ENCODE measurements at places on chromosomes 2 and 18.

DNA sequence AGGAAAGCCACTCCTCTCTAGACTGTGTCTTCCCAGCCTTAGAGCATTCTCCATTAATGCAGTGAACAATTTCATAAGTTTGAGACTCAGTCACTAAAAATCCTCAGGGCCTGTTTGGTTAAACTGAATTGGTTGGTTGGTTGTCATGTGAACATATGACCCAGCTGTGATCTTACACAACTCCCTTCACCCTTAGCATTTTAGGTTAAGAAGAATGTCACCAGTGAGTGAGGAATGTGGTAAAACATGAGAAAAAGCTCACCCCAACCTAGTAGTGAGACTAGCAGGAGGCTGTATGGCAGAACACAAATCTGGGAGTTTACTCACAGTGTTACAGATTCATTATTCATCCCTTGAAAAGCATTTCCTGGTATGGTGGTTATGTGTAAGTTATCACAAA is 32.4 kb downstream of the LHCGR start:
- no peak for DNase-seq

DNA sequence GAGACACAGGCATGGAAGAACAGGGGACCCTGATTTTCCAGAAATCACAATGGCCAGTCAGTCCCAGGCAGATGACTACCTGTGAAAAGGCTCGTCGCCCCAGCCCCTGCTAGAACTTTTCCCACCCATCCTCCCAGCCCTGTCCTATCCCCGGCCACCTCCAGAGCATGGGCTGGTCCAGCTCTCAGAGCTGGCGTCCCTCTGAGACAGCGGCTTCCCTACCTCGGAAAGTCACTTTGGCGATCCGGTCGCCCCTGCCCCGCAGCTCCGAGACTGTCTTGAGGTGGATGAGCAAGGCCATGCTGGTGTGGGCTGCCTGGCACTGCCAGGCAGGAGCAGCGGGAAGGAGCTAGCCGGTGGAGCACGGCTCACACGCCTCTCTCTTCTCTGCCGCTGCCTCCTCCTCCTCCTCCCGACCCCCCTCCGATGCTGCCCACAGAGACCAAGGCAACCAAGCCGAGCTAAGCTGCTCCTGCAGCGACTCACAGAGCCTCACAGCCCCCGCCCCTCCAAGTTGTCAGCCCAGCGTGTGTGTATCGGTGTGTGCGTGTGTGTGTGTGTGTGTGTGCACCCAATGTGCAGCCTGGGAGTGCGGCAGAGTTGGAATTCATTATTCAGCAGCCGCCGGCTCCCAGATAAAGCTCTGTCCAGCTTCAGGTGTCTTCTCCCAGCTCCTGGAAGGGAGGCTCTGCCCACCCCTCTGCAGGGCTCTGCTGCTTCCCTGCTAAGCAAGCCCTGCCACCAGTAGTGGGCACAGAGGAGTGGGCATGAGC is 80.5 kb upstream of the OTOF start:
- DNase-seq = no peak

DNA sequence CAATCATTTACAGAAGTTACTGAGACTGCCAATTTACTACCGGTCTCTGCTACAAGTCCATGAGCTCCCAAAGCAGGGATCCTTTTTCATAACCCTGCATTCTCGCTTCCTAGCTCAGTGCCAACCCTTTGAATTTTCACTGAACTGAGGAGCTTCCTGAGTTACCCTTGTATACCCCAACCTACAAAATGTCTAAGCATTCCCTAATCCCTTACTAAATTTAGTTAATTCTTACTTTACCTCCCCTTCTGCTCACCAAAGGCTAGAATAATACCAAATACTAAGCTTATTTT is 9.6 kb downstream of the MAT2A start:
- DNase-seq = no peak

GRCh38 chr2:231241755-231242507 is 43.5 kb downstream of the ARMC9 start:
- no peak for DNase-seq

- no peak for DNase-seq
These were observed 151.0 kb downstream of the KCNJ3 start for GRCh38 chr2:154849482-154849881.

- DNase-seq = no peak
These were observed 172.0 kb downstream of the SRBD1 start for GRCh38 chr2:45438872-45439665.

- DNase-seq = no peak
These were observed 26.5 kb downstream of the MSTN start for GRCh38 chr2:190036071-190036470.

- DNase-seq = no peak
These were observed 25.8 kb downstream of the DNAJC27 start for GRCh38 chr2:24945907-24946306.

DNA sequence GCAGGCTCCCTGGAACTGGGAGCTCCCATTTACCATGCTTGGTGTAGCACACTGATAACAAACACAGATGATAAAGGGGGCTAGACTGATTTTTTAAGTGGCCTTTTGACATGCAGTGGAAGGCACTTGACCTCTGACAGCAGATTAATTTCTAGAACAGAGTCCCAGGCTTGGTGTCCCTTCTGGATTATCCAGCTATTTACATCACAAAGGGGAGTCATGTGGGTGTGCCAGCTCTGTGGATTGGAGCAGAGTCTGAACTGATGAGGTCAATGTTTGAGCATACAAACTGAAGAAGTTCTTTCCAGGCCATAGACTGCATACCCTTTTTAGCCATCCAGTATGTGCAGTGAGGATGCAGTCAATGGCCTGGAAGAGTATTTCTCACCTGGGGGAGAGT is 31.5 kb upstream of the SIX2 start:
- no peak for DNase-seq
